ENCODE measurements at places on chromosomes 2 and 18.

- H3K27me3 ChIP-seq: no peaks in the 10 kb centered on the region
- no peak overlapping the region for H3K4me3 ChIP-seq
- no peaks in the 10 kb centered on the region for H3K36me3 ChIP-seq
- no peak for DNase-seq
- H3K4me1 ChIP-seq: no peaks in the 10 kb centered on the region
- H3K27ac ChIP-seq: no peak overlapping the region
These were observed 542.1 kb upstream of the SYT4 start for GRCh38 chr18:43819397-43819796.

DNA sequence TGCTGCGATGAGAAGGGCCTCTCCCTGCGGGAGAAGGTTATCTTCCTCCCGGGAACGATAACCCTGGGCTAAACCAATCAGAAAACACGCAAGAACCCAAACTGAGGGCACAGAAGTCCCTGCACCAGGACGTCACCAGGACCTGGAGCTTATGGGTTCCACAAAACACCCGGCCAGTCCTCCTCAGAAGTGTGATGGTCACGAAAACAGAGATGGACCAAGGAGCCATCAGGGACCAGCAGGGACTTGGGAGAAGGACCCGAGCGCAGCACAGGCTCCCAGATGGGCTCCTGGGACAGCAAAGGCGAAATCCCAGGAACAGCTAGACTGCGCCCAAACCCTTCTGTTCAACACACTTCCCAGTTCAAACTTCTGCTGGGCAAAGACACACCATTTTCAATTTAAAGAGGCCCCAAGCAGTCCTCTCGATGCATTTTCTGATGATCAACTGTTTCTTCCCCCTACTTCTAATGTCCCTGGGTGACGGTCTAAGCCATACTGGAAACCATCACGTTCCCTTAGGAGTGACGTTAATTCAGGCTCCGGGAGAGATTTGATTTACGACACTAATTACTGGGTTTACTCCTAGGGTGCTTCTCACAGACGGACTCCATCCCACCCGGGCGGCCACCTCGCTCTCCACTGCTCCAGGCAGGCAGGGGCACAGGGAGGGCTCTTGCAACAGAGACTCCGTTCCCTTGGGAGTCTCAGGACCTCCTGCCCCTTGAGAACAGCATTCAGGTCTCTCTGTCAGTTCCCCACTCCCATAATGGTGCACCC lies 29.2 kb downstream of the ZNF516 start:
- no peak for DNase-seq
- no peak overlapping the region for H3K4me3 ChIP-seq
- H3K27me3 ChIP-seq: no peaks in the 10 kb centered on the region

DNA sequence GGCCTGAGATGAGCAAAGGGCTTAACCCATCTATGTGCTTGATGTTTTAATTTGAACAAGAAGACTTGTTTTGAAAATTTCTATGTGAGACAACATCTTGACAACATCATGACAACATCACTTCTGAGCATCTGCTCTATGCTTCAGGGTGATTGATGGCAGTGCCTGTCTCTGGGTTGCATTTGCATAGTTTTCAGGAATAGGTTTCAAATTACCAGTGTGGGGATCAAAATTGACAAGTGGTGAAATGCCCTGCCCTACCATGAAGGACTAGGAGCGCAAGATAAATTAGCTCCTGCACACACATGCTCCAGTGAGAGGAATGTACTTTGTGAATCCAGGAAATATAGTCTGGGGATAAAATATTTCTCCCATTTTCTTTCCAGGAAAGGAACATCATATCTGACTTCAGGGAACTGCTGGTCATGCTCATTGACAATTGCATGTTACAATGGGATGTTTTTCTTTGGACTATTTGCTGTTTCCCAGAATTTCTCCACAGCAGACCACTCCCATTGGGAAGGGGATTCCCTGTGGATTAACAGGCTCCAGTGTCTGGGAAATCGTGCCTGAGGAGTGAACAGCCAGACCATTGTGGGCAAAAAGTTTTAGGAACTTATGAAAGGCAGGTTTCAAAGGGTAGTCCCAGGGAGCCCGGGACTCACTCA lies 45.3 kb upstream of the IL1R2 start:
- H3K4me3 ChIP-seq: no peak overlapping the region
- H3K4me1 ChIP-seq: no peaks in the 10 kb centered on the region
- no peak for DNase-seq
- no peak overlapping the region for H3K27ac ChIP-seq
- H3K36me3 ChIP-seq: no peaks in the 10 kb centered on the region
- no peaks in the 10 kb centered on the region for H3K27me3 ChIP-seq

DNA sequence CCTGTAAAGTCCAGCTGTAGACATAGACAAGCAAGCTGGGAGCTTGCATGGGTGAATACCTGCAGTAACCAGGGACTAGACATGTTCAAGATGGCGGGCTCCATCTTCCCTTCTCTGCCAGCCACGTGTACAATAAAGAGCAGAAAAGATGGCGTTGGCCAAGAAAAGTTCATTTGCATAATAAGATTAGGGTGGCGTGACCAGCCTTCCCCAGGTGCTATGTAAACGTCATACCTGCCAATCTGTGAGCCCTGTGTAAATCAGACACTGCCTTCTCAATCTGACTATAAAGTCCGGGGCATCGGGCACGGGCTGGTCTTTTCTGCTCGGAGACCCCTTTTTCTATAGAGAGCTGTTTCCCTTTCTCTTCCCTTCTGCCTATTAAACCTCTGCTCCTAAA lies 101.6 kb upstream of the XPO1 start:
- DNase-seq: no peak
- no peaks in the 10 kb centered on the region for H3K4me1 ChIP-seq
- no peak overlapping the region for H3K27ac ChIP-seq

- no peaks in the 10 kb centered on the region for H3K4me1 ChIP-seq
- H3K27me3 ChIP-seq: no peaks in the 10 kb centered on the region
- DNase-seq: no peak
- H3K27ac ChIP-seq: no peak overlapping the region
- no peaks in the 10 kb centered on the region for H3K36me3 ChIP-seq
These were observed 789.7 kb upstream of the SLC39A10 start for GRCh38 chr2:194867328-194867727.

DNA sequence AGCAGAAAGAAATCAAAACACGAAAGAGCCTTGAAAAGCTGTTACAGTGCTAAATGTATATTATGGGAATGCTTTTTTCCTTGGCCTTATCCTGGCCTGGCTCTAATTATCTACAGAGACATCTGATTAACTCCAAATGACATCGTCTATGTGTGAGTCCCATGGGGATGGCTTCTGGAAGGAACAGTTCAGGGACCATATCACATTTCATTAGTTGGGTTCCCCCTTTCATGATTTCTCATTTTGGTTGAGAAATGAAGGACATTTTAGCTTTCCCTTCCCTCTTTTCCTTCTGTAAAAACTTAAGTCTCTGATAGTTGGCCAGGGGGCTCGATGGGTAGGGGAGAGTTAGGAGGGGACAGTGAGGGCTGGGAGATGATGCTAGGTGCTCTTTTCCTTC lies 116.7 kb downstream of the PRKCE start:
- DNase-seq: no peak
- no peaks in the 10 kb centered on the region for H3K27me3 ChIP-seq
- no peak overlapping the region for H3K4me3 ChIP-seq
- H3K4me1 ChIP-seq: peaks cover 35% of the 10 kb centered on the region

DNA sequence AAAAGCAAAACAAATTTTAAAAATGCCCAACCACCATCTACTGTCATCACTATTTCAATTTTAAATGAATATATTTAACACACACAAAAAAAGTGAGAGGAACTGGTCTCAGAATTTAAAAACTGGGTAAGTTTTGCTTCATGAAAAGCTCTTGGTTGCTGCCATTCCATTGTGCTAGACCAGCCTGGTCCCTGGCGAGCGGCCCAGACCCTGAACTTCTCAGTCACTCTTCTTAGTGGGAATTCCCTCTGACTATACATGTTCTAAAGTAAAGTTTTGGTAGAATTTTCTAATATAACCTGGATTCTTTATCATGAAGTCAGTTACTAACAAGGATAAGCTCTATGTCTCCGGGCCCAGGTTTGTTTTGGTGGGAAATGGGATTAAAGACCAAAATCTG lies 34.8 kb upstream of the TMEM177 start:
- H3K36me3 ChIP-seq: no peaks in the 10 kb centered on the region
- peaks cover under 1% of the 10 kb centered on the region for H3K4me1 ChIP-seq
- no peak for DNase-seq
- H3K4me3 ChIP-seq: no peak overlapping the region
- H3K27me3 ChIP-seq: no peaks in the 10 kb centered on the region

GRCh38 chr2:99442837-99443236 lies 47.0 kb downstream of the REV1 start:
- no peaks in the 10 kb centered on the region for H3K4me1 ChIP-seq
- no peaks in the 10 kb centered on the region for H3K27me3 ChIP-seq
- no peak overlapping the region for H3K4me3 ChIP-seq
- DNase-seq: no peak
- H3K36me3 ChIP-seq: peaks cover 33% of the 10 kb centered on the region
- no peak overlapping the region for H3K27ac ChIP-seq

DNA sequence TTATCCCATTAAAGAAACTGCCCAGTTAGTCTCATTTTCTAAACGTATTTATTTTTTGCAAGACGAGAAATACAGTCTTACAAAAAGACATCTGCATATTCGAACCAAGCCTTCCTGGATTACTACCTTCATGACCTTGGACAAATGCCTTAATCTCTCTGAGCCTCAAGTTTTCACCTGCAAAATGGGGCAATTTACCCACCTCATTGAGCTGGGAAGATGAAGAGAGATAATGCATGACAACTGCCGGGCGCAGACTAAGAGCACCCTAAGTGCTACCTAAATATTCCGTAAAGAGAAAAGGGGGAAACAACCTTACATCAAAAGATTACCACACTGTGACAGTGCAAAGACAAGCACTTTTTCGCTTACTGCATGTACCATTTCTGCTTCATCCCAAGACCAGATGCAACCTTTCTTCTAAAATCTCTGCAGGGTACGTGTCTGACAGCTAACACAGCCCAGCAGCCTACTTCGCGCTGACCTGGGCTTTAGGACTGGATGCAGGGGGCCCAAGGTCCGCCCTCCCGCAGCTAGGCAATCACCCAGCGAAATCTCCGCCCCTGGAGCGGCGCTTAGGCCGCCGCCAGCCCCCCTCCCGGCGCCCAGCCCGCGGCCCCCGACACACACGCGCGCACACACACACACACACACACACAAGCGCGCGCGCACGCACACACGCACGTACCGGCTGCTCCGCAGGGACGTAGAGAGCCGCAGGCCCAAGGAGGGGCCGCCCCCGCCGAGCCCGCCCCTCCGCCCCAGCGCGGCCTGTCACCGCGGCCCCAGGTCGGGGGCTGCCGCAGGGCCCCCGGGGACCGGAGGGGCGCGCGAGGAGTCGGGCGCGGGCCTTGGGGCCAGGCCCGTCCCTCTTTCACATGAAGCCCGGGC lies 766 bp downstream of the MAP3K2 start:
- H3K27ac ChIP-seq: peak overlapping the region; percentile 100
- peaks cover 36% of the 10 kb centered on the region for H3K4me1 ChIP-seq
- H3K4me3 ChIP-seq: peak overlapping the region; percentile 95
- H3K27me3 ChIP-seq: no peaks in the 10 kb centered on the region
- no peak for DNase-seq
